ENCODE measurements at places on chromosomes 5 and 9.

- no peak for DNase-seq
These were observed 15.3 kb downstream of the PLPP7 start for GRCh38 chr9:131304676-131305355.

- DNase-seq, result no peak
These were observed 3.3 kb downstream of the LARP1 start for GRCh38 chr5:154758493-154758892.

DNA sequence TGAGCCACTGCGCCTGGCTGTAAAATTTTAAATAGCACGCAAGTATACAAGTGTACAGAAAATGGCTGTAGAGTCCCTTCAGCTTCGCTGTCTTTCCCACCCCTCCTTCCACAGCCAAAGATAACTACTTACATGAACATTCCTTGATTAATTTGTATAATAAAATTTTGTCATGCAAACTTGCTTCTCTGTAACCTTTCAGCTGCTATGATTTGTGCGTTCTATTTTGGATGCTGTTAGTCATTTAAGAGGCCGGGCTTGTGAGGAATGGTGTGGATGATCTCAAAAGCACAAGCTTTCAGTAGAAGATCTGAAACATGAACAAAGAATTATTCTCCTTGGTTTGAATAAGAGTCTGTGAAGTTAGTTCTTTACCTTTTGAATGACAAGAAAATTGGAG lies 115.0 kb upstream of the TLE1 start:
- DNase-seq, result no peak

DNA sequence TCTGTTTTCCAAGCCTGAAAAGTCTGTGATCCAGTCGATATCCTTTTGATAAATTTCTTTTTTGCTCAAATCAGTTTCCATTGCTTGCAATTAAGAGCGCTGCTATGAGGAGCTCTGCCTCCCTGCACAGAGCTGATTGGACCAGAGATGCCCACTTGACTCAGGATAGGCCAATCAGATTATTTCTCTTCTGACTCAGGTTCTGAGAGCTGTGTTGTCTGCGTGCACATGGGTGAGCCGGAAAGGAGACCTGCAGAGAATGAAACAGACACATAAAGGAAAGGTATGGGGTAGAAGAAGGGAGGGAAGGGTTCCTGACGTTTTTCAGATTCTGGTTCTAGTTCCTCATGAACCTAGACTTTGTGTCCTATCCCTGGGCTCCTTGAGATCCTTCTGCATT lies 15.8 kb upstream of the FABP6 start:
- DNase-seq, result no peak

DNA sequence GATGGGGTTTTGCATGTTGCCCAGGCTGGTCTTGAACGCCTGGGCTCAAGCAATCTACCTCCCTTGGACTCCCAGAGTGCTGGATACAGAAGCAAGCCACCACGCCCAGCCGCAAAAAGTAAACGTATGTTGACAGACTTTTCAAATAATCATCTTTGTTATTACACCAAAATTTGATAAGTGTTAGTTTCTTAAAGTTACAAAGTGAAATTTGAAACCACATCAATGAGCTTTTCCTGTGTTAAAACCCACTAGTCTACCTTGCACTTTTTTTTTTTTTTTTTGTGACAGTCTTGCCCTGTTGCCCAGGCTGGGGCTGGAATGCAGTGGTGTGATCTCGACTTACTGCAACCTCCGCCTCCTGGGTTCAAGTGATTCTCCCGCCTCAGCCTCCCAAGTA lies 29.9 kb downstream of the SPACA9 start:
- DNase-seq, result no peak

DNA sequence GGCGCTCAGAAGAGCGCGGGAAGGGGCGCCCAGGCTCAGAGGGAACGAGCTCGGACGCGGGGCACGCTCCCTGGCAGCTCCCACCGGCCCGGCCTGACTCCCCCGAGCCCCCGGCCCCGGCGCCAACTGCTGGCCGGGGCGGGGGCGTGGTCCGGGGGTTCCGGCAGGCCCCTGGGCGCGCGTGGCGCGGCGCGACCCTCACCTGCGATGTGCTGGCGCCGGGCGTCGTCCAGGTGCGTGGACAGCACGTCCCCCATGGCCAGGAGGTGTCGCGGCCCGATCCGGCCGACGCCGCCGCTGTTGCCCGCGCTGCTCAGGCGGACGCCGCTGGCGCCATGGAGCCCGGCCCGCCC lies 43.5 kb upstream of the STXBP1 start:
- no peak for DNase-seq

DNA sequence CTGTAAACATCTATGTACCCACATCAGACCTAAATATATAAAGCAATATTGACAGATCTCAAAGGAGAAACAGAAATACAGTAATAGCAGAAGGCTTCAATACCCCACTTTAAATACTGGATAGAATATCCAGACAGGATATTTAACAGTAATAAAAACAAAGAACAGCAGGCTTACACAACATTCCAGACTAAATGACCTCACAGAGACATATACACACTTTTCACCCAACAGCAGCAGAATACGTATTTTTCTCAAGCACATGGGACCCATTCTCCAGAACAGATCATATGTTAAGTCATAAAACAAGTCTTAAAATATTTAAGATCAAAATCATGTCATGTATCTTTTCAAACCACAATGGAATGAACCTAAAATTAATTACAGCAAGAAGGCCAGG lies 76.8 kb downstream of the CAMSAP1 start:
- DNase-seq, result no peak

DNA sequence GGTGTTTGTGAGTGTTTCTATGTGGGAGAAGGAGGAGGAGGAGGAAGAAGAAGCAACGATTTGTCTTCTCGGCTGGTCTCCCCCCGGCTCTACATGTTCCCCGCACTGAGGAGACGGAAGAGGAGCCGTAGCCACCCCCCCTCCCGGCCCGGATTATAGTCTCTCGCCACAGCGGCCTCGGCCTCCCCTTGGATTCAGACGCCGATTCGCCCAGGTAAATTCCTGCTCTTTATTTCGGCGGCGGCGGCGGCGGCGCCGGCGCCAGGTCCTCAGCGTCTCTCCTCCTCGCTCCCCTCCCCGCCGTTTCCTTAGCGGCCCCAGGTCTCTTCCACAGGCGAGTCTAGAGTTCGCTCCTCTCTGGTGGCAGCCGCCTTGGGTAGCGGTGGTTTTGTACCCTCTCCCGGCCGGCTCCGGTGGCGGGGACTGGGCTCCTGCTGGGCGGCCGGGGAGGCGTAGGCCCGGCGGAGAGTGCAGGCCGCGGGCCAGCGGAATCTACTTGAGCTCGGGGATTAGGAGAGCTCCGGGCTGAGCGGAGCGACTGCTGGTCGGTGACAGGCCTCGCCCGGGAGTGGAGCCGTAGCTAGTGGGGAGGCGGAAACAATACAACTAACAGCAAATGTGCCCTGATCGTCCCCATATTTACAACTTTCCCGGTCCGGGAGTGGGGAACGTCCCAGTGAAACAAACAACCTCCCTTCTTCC lies 547 bp downstream of the NIPBL start:
- DNase-seq, result peak; percentile 24

- no peak for DNase-seq
These were observed 68.7 kb downstream of the ACTL7B start for GRCh38 chr9:108786901-108787689.

- no peak for DNase-seq
These were observed 115.3 kb downstream of the CD180 start for GRCh38 chr5:67081261-67081660.

DNA sequence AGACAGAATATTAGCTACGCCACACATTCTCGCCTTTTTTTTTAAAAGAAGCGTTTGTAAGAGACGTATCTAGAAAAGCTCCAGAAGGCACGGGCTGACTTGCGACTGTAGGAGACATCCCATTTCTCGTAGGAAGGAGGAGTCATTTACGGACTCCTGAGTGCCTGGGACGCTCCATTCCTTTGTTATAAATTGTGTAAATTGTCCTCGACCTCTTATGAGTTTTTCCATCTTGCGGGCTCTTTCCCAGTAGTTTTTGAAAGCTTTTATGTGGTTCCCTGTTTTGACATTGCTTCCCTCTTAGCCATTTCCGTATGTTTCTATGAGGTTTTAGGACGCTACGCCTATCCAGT lies 1.0 kb downstream of the RABL6 start:
- no peak for DNase-seq

- no peak for DNase-seq
These were observed 47.8 kb downstream of the SVEP1 start for GRCh38 chr9:110531776-110532175.
